Fibroblast of the aortic adventitia (primary cell): ENCODE measurements at places on chromosomes 16 and 17. TPM values are rescaled to one million over a fixed set of nuclear protein-coding genes. Genes with fewer than 3 reads are reported as not detected.
A peak's percentile ranks its signal among the peaks of the same experiment; 100 is the strongest.

The LRRC37A gene
- total RNA-seq, result 1.4 and 2.3 TPM in 2 replicates

The ZNF500 gene
- 8.3 and 14.1 TPM in 2 replicates for total RNA-seq

The GJC1 gene
- total RNA-seq, result 4.5 and 21.1 TPM in 2 replicates

The SLFN12L gene
- total RNA-seq, result 0.18 TPM in 1 of 2 replicates, not detected in the other

The SBK1 gene
- under 0.01 TPM in 1 of 2 replicates, not detected in the other for total RNA-seq

GRCh38 chr16:72222503-72222902, 50.5 kb upstream of the PMFBP1 start:
- DNase-seq, result no peak

- DNase-seq, result peak; percentile 59
Observed at GRCh38 chr16:48013491-48013901, 142.3 kb downstream of the ABCC12 start.

The TPSG1 gene
- not detected in 2 replicates for total RNA-seq

The TOX3 gene
- total RNA-seq, result not detected in 2 replicates

DNA sequence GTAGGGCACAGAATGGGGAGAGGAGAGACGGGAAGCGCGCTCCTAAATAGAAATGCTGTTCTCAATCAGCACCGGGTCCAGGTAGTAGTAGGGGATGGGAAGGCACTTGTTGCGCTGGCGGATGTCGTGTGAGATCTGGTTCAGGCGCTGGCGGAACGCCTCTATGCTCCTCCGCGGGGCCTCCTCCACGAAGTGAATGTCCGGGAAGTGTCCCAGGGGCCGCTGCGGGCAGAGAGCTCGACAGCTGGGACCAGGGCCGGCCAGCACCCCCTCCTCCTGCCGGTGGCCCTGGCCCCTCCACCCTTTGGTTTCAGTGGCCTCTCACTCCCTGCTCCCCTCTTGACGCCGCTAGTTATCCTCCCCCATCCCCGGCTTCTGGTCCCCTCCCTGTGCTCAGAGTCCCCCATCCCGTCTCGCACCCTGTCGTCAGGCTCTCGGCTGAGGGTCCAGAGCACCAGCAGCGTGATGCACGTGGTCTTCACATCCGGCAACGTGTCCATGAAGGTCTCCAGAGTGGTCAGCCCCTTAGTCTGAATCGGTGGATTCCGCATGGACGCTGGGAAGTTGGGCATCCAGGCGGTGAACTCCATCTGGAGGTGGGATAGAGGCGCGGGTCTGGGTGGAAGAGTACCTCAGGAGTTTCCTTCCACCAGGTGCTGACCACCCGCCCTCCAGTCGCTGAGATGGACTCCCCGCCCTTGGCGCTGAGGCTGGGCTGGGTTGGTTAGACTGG, 14.6 kb downstream of the ALOX12B start:
- DNase-seq, result no peak

The MIS12 gene
- 7.4 and 22.8 TPM in 2 replicates for total RNA-seq

DNA sequence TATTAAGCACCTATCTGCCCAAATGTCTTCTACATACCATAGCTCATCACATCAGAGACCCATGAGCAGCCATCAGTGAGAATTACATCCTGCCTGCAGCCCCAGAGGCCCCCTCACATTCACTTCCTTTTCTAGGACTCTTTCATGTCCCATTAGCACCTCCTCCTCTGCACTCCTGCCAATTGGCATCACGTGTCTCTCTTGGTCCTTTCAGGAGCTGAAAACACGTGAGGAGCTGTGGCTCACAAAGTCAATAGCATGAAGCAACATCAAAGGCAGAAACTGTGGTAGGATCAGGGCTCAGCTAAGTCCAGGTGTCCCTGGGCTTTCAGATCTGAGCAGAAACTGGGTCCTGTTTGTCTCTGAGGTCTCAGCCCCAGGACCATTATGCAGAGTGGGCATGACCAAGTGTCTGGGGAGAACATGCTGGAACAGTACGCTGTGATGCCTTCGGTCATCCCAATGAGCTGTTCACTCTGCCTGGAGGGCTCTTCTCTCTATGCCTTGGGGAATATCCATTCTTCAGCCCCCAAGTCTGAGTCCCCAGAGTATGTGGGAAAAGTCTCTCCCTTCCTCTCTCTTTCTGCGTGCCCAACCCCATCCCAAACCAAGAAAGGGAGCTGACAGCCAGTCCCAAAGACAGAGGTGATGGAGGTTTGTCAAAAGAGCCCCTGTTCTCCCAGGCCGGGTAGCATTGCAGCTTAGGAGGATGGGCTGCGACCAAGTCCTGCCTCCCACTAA, 457.0 kb upstream of the CDH5 start:
- DNase-seq, result peak; percentile 14

- DNase-seq, result no peak
Observed at GRCh38 chr17:82832411-82832810, 7.4 kb downstream of the ZNF750 start.
